ENCODE measurements at places on chromosomes 6 and 20.

- no peak for DNase-seq
Observed at GRCh38 chr6:89680551-89680950, 42.0 kb upstream of the LYRM2 start.

- DNase-seq: no peak
Observed at GRCh38 chr20:63693733-63694583, 2.5 kb upstream of the TNFRSF6B start.

GRCh38 chr6:41602422-41602743 is 35.9 kb upstream of the MDFI start:
- DNase-seq: no peak

DNA sequence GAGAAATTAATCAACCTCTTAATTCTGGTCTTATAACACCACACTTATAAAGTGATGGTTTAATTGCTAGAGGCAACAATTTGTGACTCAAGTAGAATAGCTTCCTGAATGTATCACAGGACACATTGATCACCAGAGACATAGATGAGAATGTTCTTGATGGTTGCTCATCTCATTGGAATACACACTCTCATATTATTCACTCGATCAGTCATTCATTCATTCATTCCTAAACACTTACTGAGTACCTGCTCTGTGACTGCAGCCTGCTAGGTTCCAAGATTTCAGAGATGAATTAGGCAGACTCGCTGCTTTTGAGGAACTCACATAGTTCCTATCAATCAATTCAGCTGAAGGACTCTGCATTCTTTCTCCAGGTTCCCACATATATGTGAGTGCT is 365.1 kb upstream of the SOX4 start:
- no peak for DNase-seq

DNA sequence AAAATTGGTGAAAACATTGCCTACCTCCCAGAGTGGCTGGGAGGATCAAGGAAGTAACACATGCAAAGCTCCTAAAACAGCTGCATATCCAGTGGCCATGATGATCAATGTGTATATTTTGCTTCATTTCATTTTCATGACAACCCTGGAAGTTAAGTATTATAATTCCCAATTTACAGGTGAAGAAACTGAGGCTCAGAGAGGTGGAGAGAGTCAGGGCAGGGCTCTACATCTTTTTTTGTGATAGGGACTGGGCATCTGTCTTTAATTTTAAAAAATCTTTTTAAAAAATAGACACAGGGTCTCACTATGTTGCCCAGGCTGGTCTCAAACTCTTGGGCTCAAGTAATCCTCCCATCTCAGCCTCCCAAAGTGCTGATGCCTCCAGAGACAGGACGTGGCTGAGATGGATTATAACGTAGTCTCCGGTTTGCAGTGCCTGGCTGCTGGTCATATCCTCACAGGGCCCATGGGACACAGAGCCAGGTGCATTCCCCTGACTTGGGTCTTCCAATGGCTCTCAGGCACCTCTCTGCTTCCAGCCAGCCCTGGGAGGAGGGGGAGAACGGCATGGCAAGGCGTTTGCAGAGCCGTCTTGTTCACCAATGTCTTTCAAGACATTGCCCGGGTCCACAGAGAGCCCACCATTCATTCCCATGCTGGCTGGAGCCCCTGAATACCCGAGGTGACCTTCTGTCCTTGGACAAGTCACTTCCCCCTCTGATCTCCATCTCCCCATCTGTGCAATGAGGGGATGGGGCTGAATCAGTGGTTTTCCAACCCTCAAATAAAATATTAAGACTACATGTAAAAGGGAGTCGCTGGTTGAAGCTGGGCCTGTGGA is 38.3 kb downstream of the HNF4A start:
- no peak for DNase-seq

Measured in ovary (tissue), 10 donors.